ENCODE measurements at places on chromosomes 13 and 19.
A peak's percentile ranks its signal among the peaks of the same experiment; 100 is the strongest.

- DNase-seq: no peak
Measured at GRCh38 chr13:76796851-76797250, 89.4 kb downstream of the KCTD12 start.

DNA sequence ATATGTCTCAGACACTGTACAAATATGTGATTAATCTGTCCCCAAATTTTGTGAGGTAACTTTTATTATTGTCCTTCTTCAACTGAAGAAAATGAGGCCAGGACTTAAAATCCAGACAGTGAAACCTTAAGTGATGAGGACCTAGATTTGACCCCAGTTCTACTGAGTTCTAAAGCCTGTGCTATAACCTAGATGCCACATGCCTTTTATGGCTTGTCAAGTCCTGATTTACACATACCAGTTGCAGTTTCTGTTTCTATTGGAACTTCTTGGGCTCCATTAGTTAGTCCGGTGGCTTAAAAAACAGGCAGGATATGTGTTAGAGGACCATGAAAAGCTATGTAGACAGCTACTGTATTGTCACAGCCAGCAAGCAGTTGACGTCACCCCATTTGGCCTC lies 436.5 kb upstream of the KLHL1 start:
- DNase-seq: no peak

GRCh38 chr13:42039946-42040729 lies 8.3 kb upstream of the DGKH start:
- DNase-seq: peak; percentile 67

DNA sequence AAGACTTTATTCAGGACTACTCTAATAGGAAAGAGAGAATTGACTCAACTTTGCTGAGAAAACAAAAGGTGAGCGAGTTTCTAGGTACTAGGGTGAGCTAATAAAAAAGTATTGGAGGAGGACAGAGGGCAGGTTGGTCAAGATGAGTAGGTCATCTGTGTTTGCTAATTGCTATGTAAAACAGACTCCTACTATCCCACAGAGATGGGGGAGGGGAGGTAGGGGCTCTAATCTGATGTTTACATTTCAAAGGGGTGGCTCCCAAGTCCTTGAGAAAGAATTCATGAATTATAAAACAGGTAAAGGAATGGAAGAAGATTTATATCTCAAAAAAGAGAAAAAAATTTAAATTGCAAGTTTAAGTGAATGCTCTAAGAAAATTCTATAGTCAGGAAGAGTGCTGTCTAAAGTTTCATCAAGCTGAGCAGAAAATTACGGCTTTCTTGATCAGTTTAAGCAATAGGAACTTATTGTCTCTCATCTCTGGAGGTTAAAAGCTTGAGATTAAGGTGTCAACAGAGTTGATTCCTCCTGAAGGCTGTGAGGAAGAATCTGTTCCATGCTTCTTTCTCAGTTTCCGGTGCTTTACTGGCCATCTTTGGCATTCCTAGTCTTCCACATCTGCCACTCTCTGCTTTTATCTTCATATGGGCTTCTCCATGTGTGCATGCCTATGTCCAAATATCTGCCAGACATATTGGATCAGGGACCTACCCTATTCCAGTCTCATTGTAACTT lies 790.3 kb downstream of the SLITRK5 start:
- DNase-seq: no peak

GRCh38 chr13:23599083-23599925 lies 29.1 kb downstream of the TNFRSF19 start:
- no peak for DNase-seq

- peak; percentile 62 for DNase-seq
Measured at GRCh38 chr19:43526884-43527859, at the start of gene ETHE1. Gene ETHE1 (minus strand): TSS chr19:43527201. CDS start chr19:43527177, 24 bp downstream.

- peak; percentile 86 for DNase-seq
Measured at GRCh38 chr19:49361438-49362047, 673 bp downstream of the TEAD2 start.

DNA sequence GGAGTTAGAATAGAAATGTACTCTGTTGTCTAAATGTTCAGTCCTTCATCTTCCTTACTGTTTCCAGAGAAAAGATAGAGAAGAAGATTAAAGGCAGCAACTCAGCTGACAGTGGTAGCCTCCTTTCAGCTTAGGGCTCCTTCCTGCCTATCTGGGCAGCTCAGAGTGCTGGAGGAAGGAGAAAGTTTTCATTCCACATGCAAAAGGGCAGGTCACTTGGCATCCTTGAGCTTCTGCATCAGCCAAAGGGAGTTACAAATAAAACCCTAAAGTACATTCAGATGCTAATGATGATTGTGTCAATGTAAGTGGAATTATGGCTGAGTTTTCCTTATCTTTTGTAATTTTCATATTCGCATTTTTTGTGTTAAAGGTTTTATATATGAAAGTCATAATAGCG lies 58.9 kb downstream of the ESD start:
- DNase-seq: no peak

DNA sequence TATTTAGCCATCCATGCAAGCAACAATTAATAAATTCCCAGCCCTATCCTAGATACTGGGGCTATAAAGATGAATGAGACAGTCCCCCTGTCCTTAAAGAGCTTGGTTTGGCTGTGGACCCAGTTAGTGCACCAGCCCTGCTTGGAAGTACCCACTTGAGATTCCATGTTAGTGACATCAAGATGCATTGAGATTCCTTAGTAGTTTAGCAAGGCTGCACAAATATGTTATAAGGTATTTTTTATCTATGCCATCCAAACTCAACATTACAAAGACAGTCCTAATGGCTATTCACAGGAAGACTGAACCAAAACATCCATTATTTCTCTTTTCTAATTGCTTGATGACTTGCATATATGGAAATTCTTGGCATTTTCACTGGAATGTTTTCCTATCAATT lies 48.8 kb upstream of the RAP2A start:
- no peak for DNase-seq

DNA sequence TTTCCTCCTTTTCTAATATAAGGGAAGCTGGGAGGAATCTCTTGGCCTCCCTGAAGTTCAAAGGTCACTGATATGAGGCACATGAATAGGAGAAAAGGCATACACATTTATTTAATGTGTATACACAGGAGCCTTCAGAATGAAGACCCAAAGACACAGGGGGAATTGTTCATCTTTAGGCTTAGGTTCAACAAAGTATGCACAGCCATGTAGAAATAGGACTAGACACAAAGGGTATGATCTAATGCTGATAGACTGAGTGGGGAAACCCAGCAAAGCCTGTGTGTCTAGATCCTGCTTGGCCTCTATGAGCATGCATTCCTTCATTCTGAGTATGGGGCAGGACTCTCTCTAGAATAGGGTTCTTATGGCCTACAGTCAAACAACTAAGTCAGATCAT lies 177.1 kb upstream of the RFC3 start:
- DNase-seq: no peak

- no peak for DNase-seq
Measured at GRCh38 chr13:64397701-64398100, 2832.4 kb downstream of the PCDH9 start.

- no peak for DNase-seq
Measured at GRCh38 chr13:113138792-113139551, 16.4 kb downstream of the F10 start.

GRCh38 chr19:39913682-39914333 lies 20.6 kb downstream of the FCGBP start:
- no peak for DNase-seq

GRCh38 chr19:54660964-54661363 lies 1.8 kb upstream of the LILRB4 start:
- DNase-seq: no peak

DNA sequence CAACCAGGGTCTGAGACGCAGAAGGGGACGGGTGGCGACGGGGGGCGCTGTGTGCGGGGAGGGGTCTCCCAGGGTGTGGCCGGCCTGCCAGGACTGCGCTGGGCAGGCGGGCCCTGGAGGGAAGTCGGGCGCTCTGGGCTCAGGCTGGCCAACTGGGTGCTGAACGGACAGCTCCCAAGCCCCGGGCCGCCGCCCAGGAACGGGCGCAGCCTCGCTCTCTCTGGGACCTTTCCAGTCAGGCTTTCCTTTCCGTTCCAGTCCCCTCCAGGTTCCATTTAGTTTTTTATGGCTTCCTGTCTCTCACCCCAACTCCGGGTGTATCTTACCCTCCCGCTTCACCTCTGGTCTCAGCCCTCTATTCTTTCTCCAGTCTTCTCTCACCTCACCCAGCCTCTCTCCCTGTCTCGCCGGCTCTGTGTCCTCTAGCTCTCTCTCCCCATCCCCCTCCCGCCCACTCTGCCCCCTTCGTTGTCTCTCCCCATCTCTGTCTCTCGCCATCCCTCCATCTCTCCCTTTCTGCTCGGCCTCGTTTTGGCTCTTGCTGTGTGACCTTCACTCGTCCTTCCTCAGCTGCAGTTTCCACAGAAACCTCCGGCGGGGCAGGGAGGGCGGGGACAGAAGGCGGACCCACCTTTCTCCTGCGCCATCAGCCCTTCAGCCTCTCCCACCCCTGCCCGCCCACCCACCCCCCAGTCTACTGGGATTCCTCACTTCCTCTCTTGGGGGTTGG lies 3.3 kb upstream of the ATP1A3 start:
- peak; percentile 95 for DNase-seq

- no peak for DNase-seq
Measured at GRCh38 chr13:29453617-29454011, 141.9 kb downstream of the SLC7A1 start.

DNA sequence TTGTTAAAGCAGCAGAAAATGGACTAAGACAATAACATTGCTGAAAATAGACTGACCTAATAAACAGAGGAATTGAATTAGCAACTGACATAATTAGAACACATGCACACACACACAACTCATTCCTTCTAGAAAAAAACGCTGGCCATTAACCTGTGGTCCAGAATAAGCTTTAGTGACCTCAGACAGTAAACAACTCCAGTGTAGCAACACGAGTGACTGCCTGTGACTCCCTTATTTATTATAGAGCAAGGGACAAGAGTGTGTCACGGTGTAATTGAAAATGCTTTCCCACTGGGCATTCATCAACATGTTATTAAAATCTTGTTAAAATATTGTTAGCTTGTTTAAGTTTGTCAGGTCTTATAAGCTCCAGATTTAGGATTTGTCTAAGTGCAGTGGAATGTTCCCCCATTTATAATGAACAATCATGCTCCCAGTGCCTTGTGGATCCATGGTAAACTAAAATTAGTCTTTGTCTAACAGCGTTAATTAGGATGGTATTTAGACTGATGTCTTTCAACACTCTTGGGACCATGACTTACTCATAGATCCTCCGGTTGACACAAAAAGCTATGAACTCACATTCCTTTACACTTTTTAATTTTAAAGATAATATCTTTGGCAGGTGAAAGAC lies 111.7 kb upstream of the IRS2 start:
- no peak for DNase-seq

GRCh38 chr19:4636151-4636717 lies 3.1 kb upstream of the TNFAIP8L1 start:
- peak; percentile 34 for DNase-seq

GRCh38 chr13:59038824-59039223 lies 1124.9 kb downstream of the DIAPH3 start:
- no peak for DNase-seq

- DNase-seq: no peak
Measured at GRCh38 chr19:21789466-21790085, 22.2 kb upstream of the ZNF100 start.

GRCh38 chr13:28421676-28422410 lies 73.1 kb downstream of the FLT1 start:
- no peak for DNase-seq

DNA sequence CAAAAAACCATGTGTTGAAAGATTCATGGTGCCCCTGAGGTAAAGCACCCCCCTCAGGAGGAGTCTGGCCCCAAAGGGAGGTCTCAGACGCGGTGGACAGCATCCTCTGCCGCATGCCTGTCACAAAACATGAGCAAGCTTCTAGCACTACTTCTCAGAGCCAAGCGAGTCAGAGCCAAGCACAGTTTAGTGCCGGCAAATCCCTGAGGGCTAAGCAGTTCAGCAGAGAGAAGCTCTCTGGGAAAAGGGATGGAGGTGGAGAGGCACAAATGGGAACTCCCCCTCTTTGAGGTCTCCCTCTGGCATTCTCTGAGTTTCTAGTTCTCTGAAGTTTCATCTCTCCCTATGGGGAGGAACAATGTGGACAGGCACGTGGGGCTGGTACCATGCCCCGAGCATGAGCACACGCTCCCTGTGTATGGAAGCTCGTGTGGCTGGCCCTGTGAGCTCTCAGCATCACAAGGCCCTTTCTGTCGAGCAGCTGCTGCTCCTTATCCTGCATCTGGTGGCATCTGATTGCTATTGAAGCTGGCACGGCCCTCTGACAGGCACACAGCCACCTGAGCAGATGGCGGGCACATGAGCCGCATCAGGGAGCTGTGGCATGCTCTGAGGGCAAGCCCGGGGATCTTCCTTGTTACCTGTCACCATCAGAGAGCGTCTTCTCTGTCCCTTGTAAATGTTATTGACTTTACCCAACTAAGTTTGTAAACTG lies 325.1 kb downstream of the SLC7A1 start:
- no peak for DNase-seq

- no peak for DNase-seq
Measured at GRCh38 chr13:33353210-33353609, 67.7 kb upstream of the STARD13 start.

DNA sequence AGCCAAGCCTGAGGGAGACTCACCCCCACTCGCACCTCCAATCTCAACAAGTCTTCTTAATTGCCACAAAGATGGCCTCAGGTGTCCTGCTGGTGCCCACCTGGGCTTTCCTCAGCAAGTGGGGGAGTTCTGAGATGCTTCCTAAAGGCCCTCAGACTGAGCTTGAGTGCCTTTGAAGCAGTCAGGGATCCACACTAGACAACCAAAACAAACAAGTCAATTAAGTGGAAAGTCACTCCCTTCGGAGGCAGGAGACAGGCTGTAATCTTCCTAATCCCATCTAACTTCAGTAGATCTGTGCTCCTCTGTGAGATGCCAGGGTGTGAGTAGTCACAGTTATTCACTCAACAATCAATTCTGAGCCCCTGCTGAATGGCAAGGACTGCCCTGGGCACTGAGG lies 68.3 kb upstream of the SERP2 start:
- no peak for DNase-seq

GRCh38 chr19:40191836-40192646 lies 815 bp downstream of the MAP3K10 start:
- peak; percentile 52 for DNase-seq

- DNase-seq: no peak
Measured at GRCh38 chr19:15864824-15865223, 33.0 kb downstream of the CYP4F2 start.

DNA sequence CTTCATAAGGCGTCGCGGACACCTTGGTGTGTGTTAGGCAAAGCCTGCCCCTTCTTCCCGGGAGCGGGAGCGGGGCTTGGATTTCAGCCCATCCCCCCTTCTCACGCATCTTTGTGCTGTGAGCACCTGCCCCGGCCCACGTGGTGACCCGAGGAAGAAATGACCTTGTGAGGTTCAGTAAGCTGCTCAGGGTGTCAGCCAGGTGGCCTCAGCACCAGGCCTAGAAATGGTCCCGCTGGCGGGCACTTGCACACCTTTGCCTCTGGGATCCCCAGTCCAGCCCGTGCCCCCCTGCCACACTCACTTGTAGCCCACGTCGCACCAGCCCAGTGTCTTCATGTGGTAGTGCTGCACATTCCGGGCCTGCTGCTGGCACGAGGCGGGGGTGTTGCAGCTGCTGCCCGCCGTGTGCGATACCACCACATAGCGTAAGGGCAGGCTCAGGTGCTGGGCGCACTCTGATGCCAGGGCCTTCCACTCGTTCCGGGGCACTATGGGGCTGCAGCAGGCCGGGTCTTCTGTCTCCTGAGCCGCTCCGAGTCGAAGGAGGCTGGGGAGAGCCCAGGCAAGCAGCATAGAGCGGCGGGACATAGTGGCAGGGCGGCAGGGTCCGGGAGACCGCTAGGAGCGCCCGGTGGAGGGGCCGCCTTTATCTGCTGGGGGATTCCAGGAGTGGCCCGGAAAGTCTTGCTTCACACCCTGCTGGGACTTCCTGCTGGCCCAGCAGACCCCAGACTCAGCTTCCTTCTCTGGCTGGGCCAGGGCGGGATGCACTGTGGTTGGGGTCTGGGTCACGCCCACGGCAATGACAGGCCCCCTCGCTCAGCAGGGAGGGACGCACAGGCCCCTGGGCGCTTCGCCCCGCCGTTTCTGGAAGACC lies at the start of gene PGLYRP1:
Gene PGLYRP1, minus strand, starts transcription at position 623 of the 880 bp plus-strand sequence. Its CDS starts 32 bp downstream, at position 591.
- no peak for DNase-seq

Data from A549 (cell line).